Activated B cell treated with CpG ODN at 0.5 μM for 24 hours (primary cell): ENCODE measurements at places on chromosomes 2 and 18. TPM values are rescaled to one million over a fixed set of nuclear protein-coding genes. Genes with fewer than 3 reads are reported as not detected.

The CD226 gene
- 6.7 and 8.3 TPM in 2 replicates for total RNA-seq

The ACTR1B gene
- 55.0 and 55.9 TPM in 2 replicates for total RNA-seq

The IL1B gene
- total RNA-seq = 0.53 and 0.71 TPM in 2 replicates

The RAX gene
- total RNA-seq = not detected in 2 replicates

The DUSP28 gene
- 11.5 and 11.8 TPM in 2 replicates for total RNA-seq

The SPRED2 gene
- total RNA-seq = 2.5 and 3.1 TPM in 2 replicates
